Activated naive CD4-positive, alpha-beta T cell treated with anti-CD3 and anti-CD28 coated beads for 36 hours (primary cell): ENCODE measurements at places on chromosomes 16 and 17.

- no peak for DNase-seq
These were observed 9.3 kb upstream of the LRRC59 start for GRCh38 chr17:50406578-50406977.

- no peak for DNase-seq
These were observed 207.9 kb downstream of the SNX29 start for GRCh38 chr16:12184419-12184917.

GRCh38 chr17:56739376-56739775 is 94.3 kb downstream of the C17orf67 start:
- no peak for DNase-seq

- no peak for DNase-seq
These were observed 2.0 kb upstream of the GLIS2 start for GRCh38 chr16:4313563-4314531.

DNA sequence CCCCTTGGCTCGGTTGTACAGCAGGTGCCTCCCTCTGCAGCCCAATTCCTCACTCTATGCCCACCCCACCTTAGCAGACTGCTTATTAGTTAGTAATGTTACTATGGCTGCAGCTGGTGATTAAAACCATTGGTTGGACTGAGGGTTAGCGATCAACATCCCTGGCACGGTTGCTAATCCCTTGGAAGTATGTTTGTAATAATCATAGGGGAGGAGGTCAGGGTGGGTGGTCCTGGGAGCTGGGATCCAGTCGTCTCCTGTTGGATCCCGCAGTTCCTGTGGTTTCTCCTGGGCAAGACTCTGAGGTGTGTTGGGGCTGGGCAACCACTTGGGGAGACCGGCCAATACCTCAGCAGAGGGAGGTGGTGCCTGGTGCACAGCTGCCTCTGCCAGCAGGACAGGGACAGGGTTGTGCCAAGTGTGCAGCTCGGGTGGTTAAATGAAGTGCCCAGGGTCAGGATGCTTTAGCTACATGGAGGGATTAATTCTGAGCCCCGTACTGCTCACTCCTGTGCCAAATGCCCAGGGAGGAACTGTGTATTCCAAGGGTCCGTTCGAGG is 38.0 kb downstream of the FZD2 start:
- no peak for DNase-seq

GRCh38 chr16:84398701-84399100 is 30.4 kb downstream of the ATP2C2 start:
- DNase-seq: no peak

GRCh38 chr16:27287887-27288286 is 19.3 kb upstream of the NSMCE1 start:
- no peak for DNase-seq

GRCh38 chr17:77750427-77751043 is 208.0 kb upstream of the TNRC6C start:
- no peak for DNase-seq

- no peak for DNase-seq
These were observed 103.4 kb downstream of the ZNF778 start for GRCh38 chr16:89320782-89321501.

- peak; percentile 66 for DNase-seq
These were observed 1.0 kb upstream of the AIPL1 start for GRCh38 chr17:6435968-6436367.

DNA sequence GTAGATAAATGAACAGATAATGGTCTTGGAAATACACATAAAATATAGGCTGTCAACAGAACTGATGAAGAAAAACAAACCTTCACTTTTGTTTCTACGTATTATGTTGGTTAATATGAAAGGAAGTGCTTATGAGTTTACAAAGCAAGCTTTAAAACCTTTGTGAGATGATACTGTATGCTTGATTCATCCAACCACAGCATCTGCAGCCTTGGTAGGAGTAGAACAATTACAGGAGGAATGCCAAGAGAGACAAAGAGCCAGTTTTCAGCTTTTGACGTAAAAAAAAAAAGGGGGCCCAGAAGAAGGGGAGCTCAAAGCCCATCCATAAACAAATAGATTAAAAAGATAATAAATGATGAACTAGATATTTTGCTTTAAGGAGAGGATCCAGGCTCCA is 13.3 kb downstream of the FAM20A start:
- DNase-seq: no peak

- no peak for DNase-seq
These were observed 75.6 kb downstream of the MGAT5B start for GRCh38 chr17:76943781-76944213.

DNA sequence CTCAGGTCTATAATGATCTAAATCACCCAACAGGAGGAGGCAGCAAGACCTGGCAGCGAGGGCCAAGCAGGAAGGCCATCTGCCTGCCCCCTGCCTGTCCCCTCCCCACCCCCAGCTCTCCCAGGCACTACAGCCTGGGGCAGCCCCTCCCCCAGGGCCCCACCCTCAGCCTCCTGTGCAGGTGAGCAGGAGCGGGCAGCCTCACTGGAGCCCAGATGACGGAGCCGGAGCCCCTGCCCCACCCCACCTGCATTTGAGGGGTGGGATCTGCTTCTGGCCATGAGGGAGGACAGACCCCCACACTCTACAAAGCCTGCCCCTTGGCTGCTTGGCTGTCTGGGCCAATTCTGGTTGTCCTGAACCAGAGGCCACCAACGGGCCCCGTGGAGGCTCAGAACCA is 12.4 kb upstream of the BAHCC1 start:
- DNase-seq: no peak

DNA sequence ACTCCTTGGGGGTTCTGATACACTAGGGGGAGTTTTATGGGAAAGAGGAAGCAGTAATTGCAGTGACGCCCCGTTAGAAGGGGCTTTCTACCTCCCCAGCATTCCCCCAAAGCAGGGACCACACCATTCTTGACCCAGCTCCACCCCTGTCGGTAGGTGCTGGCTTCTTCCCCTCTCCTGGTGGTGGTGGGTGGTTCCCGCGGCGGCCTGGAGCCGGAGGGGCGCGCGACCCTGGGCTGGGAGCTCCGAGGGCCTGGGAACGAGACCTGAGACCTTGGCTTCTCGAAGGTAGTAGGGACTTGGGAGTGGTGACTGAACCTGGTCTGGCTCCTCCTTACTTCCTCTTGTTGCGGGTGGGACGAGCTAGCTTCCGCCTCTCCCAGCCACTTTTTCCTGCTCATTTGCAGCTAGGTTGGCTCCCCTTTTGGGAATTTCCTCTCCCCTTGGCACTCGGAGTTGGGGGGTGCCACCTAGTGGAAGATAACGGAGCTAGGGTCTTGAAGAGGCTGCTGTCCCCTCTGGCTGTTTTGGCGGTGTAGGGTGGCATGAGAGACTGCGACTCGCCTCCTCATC is 438 bp downstream of the GRN start:
- peak; percentile 72 for DNase-seq

DNA sequence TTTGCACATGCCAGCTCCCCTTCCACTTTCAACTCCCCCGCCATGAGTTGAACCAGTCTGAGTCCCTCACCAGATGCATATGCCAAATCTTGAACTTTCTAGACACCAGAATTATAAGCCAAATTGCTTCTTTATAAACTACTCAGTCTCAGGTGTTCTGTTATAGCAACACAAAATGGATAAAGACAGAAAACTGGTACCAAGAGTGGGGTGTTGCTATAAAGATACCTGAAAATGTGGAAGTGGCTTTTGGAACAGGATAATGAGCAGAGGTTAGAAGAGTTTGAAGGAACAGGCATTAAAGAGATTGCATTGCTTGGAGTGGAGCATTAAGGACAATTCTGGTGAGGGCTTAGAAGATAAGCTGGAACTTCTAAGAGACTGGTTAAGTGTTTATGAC is 17.2 kb upstream of the CACNG5 start:
- no peak for DNase-seq

- DNase-seq: no peak
These were observed 3.6 kb upstream of the PRR35 start for GRCh38 chr16:556474-557173.

DNA sequence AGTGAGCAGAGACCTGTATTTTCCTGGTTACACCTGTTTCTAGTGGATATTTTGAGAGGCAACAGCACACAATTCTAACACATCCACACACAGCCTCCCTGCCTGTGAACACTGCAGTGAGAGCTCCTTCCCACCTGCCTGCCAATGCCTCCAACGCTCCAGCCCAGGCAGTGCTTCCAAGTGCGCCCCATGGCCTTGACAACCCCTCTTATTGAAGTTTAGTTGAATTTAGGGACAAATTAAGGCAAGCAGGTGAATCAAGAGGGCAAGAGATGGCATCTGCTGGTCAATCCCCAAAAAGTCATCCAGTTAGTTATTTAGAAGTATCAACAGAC is 4.7 kb upstream of the MXRA7 start:
- DNase-seq: no peak

DNA sequence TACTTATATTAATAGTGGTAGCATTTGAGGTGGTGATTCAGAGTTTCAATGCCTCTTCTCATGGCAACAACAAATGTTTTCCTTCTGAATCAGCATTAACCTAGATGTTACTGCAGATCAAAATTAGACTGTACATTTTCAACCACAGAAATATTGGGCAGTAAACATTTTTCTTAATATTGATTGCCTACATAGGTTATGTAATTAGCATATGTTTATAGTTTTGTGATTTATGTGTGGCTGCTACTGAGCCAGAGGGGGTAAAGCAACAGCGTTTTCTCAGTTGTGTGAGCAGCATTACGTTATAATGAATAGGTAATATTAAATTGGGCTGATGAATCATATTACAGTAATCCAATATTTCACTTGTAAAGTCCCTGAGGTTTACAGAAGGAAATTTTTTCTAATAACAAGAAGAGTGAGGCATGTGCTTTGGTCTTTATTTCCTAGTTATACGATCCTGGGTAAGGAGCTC is 18.8 kb upstream of the BMERB1 start:
- no peak for DNase-seq

DNA sequence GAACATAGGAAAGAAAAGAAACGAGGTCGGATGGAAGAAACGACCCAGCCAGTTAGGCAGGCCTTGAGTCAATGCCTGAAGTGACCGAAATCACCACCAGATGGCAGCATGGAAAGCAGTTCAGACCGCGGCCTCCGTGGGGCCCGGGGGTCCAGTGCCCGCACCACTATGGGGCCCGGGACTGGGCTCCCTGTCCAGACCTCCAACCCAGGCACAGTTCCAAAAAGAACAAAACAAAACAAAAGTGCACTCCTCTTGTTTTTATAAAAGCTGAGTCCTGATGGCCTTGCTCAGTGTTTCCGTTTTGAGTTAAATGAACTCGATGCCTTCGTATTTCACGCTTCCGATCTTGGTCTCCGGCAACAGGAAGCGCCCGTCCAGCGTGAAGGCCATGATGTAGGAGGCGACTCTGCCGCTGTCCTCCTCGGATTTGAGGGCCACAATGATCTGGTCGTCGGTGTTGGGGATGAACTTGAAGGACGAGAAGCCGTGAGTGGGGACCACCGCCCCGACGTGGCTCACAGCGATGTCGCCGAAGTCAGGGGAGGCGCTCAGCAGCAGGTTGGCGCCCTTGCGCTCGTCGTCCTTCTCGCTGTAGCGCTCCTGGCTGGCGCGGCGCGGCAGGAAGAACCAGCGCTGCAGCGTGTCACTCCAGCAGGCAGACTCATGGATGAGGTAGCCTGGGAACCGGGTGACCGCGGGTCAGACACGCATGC is 13.7 kb upstream of the LGALS3BP start:
- peak; percentile 73 for DNase-seq

DNA sequence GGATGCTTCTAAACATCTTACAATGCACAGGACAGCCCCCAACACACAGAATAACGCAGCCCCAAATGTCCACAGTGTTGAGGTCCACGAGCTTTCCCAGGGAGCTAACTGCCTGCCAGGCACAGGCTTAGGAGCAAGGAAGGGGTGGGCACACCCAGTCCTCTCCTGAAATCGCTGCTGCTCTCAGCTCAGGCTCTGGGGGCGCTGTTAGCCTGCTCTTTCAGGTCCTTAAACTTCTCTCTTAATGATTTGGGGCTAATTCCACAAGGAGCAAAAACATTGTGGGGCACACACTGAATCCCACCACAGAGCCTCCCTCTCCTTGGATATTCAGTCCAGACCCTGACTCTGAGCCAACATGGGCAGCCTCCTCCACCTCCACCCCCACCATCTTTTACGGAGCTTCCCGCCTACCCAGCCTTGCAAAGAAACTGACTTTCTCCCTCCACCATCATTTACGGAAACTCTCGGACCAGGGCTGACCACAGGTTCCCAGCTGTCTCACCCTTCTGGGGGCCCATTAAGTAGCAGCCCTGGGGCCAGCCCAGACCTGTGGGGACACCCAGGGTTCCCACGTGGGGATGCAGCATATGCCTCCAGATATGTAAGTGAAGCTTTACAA is 1.1 kb downstream of the CD300H start:
- DNase-seq: peak; percentile 61

GRCh38 chr17:61447358-61447757 is 4.9 kb upstream of the TBX4 start:
- no peak for DNase-seq

- no peak for DNase-seq
These were observed 21.0 kb downstream of the MRM3 start for GRCh38 chr17:802901-803881.

GRCh38 chr17:2517539-2517938 is 5.9 kb upstream of the METTL16 start:
- DNase-seq: no peak

DNA sequence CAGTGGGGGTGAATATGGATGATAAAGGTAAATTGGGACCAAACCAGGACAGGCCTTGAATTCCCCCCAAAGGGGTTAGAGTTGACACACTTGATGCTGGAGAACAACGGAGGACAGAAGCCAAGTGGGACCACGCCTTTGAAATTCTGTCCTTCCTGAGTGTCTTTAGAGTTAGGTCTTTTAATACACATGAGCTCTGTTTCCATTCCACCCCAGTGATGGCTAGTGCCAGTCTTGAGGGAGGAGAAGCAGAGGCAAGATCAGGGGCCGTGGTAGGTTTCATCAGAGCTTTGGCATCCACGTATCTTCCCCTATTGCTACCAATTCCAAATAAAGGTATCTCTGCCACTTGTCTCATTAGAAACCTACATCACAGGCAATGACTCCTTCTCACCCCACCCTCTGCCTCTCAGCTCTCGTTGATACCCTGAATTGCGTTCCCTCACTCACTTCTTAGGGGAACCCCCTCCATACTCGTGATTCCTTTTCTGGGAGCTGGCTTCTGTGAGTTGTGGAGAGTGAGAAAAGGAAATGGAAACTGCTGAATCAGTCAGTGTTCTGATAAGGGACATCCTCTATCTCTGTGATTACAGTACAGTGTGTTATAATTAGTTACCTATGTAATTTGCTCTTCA is 2.4 kb upstream of the CCL3L1 start:
- peak; percentile 61 for DNase-seq

DNA sequence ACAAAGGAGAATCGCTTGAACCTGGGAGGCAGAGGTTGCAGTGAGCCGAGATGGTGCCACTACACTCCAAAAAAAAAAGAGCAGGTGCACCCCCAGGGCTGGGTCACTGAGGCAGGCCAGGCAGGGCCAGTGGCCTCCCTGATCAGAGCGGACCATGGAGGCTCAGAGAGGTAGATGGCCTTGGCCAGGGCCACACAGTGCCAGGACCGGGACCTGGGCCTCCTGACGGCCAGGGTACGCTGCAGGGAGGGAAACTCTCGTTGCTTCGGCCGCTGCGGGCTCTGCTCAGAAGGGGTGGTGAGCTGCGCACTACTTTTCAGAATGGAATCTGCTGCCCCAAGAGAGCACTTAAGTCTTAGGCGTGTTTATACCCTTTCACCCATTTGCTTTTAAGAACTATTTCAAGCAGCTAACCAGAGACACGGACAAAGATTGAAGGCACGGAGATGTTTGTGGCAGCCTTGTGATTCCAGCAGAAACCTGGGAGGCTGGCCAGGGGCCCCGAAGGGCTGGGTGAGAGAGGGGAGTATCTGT is 17.1 kb downstream of the MYO1C start:
- DNase-seq: no peak

GRCh38 chr16:54938212-54939028 is 7.8 kb downstream of the IRX5 start:
- no peak for DNase-seq
